Activated T-cell treated with anti-CD3 and anti-CD28 coated beads, Interleukin-2, amount 50 U/mL, for 72 hours (primary cell): ENCODE measurements at places on chromosomes 3 and 15. TPM values are rescaled to one million over a fixed set of nuclear protein-coding genes. Genes with fewer than 3 reads are reported as not detected.
A peak's percentile ranks its signal among the peaks of the same experiment; 100 is the strongest.

Gene SLC9C1
- total RNA-seq, result not detected

DNA sequence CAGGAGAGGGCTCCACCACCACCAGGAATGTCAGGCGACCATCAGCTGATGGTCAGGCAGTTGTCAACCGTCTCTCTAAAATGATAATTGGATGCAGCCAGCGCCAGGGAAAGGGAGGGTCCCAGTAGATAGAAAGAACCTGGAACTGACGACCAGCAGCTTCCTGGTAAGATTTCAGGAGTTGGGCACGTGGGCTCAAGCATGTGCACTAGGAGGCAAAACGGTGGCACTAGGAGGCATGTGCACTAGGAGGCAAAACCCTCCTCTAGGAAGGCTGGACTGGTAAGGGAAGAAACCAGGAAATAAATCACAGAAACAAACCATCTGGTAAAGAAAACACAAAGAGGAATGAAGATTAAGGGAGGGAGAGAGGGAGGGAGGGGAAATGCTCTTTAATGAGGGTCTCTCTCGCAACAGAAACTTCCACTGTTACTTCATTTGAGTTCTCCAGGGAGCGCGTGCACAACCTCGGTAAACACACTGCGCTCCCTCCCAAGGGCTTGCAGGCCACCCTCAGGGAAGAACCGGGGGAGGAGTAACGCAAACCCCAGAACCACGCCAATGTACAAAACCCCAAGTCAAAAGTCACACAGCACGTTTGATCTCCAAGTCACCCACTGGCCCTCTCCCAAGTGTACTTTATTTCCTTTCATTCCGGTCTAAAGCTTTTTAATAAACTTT lies 116.7 kb downstream of the XXYLT1 start:
- DNase-seq, result no peak

Gene LRRK1
- total RNA-seq, result 0.74 TPM

GRCh38 chr3:53129344-53129743 lies 891 bp downstream of the RFT1 start:
- DNase-seq, result no peak

GRCh38 chr15:88003541-88004327 lies 252.8 kb downstream of the NTRK3 start:
- no peak for DNase-seq

DNA sequence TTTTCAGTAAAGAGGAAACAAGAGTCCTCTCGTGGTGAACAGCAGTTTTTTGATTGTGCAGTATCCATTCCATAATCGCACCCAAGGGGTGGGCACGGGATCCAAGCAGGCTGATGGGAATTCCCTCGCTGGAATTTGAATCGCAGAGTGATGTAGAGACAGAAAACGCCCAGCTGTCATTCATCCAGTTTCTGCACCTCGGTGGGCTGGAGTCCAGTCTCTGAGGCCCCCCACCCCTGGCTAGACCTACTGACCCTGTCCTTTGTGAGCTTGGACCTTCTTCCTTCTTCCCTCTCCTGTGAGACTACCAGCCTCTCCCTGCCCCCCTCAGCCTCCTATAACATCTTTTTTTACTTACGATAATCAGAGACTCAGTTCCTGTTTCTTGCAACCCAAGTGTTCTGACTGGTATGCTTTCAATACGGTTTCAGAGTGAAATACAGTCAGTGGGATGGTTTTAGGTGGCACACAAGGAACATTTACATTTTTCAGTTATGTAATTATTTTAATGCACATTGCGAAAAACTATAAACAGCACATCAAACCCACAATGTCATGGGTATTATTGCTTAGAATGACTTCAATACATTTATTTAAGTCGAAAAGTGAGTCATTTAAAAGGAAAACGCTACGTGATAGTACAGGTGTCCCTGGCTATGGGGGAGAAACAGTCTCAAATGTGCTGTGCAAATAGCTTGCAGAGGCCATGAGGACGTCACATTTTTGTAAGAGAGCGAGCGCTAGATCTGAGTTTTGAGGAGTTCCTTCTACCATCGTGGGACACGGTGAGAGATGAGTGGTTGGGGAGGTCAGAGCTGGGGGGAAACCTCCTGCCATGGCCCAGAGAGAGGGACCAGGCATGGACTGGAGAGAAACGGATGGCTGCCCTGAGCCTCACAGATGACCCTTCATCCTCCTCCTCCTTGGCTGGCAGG lies 37.5 kb upstream of the CHST2 start:
- peak; percentile 45 for DNase-seq

GRCh38 chr15:33852570-33852969 lies 115.7 kb upstream of the CHRM5 start:
- no peak for DNase-seq

- no peak for DNase-seq
These were observed 14.0 kb upstream of the SKIC8 start for GRCh38 chr15:78313383-78313782.

Gene ABI3BP
- total RNA-seq, result not detected

GRCh38 chr15:38463893-38464292 lies 10.0 kb downstream of the FAM98B start:
- DNase-seq, result no peak

GRCh38 chr3:149414557-149415231 lies 37.2 kb upstream of the TM4SF1 start:
- no peak for DNase-seq
